ENCODE measurements at places on chromosomes 2 and 18.

DNA sequence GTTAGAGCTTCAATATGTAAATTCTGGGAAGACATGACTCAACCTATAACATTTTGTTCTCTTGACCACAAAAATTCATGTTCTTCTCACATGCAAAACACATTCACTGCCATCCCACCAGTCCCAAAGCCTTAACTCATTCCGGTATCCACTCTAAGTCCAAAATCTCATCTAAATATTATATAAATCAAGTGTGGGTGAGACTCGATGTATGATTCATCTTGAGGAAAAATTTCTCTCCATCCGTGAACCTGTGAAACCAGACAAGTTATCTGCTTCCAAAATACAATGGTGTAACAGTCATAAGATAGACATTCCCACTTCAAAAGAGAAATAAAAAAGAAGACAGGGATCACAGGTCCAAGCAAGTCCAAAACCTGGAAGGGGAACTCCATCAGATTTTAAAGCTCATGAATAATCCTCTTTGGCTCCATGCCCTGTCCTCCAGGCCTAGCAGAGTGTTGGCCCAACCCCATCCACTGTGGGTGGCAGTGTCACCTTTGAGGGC, 101.3 kb downstream of the RAD51AP2 start:
- no peak for DNase-seq

GRCh38 chr2:232316461-232317330, 61.9 kb upstream of the ALPP start:
- DNase-seq, result no peak

DNA sequence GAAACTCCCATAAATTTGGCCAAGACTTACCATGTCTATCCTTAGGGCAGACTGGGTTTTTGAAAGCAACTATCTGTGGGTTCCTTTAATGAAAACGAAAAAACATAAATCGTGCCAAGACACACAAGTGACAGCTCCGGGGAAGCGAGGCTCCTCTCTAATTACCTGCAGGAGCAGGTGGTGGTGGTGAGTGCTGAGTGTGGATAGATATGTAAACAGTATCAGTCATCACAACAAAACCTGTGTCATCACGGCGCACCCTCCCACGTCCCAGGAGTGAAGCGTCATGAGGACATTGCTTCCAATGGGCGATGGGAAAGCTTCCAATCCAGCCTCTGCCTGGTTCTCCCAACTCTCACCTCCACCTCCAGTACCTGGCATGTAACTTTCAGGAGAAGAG, 31.3 kb downstream of the ACKR3 start:
- no peak for DNase-seq

DNA sequence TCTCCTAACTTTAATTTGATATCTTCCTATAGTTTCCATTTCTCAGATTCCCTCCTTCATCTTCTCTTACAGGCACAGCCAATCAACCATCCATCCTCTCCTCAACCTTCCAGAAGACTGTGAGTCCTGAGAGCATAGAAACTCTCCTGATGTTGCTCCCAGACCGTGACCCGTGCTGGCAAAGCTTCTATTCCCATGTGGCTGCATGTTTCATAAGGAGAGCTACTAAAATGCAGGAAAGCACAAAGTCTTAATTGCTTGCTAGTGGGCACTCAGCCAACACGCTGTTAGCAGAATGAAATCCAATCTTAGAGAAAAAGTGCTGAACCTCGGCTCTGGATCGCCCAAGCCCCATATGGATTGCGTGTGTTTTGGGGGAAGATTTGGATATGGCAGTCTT, 1244.7 kb upstream of the ZEB2 start:
- no peak for DNase-seq

DNA sequence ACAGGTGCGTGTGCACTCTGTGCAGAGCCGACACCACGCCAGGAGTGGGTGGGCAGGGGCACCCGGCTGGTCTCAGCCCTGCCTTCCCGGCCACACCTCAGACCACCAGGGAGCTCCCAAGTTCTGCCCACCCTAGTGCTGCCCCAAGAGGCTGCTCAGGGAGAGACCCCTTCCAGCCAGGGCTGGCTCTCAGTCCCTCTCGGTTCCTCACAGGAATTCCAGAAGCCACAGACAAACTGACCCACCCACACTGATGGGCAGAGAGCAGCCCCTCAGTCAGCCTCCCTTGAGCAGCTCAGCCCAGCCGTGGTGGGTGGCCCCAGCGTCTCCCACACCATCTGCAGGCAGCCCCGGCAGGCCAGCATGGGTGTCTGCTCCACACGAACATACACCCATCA, 33.8 kb downstream of the GPC1 start:
- DNase-seq, result no peak
